ENCODE measurements at places on chromosomes 7 and 10. TPM values are rescaled to one million over a fixed set of nuclear protein-coding genes. Genes with fewer than 3 reads are reported as not detected.

DNA sequence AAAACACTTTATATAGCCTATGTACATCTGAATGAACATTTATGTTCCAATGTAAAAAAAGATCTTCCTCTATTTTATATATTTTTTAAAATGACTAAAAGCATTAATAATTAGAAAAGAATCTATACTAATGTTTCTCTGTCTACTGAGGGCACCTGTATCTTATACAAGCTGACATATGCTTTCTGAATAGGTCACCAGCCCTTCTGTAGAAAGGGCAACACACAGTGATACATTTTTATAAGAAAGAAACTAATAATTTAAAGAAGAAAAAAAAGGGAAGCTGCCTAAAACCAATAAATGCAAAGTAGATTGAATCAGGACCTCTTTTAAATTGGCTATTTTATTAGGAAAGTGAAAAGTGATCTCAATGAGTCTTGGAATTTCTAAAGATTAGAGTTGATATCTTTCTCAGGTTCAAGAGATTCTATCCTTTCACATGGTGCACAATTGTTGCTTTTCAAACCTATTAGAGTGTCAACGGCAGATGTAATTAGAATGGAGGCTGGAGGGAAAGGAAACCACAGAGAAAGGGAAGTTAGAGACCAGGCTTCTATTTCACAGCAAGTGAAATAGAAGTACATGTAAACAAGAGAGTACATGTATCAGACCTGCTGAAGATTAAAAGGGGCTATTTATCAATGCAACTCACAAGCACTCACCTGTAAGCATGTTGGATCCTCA is 6.3 kb downstream of the MTPN start:
- peaks cover 11% of the 10 kb centered on the region for H3K4me1 ChIP-seq

ASAH2 gene
- 0.15 TPM for polyA plus RNA-seq

- no peak for DNase-seq
- H3K4me3 ChIP-seq: no peak overlapping the region
- no peaks in the 10 kb centered on the region for H3K4me1 ChIP-seq
- no peaks in the 10 kb centered on the region for H3K36me3 ChIP-seq
Measured at GRCh38 chr10:99858849-99859248, 76.4 kb downstream of the ABCC2 start.

GARS1 gene
- 56.8 TPM for polyA plus RNA-seq
